ENCODE measurements at places on chromosomes 4 and X. TPM values are rescaled to one million over a fixed set of nuclear protein-coding genes. Genes with fewer than 3 reads are reported as not detected.

DNA sequence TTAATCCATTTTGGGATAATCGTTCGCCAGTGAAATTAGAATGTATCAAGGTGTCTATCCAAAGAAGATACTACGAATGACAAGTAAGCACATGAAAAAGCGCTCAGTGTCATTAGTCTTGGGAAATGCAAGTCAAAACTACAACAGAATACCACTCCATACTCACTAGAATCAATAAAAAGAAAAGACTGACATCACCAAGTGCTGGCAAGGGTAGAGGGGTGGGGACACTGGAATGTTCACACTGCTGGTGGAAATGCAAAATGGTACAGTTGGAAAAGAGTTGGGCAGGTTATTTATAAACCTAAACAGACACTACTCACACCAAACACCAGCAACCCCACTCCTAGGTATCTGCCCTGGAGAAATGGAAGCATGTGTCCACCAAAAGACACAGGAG lies 11.2 kb downstream of the WDR1 start:
- no peak for DNase-seq
- peaks cover 46% of the 10 kb centered on the region for H3K4me1 ChIP-seq
- H3K36me3 ChIP-seq = peaks cover 34% of the 10 kb centered on the region

DNA sequence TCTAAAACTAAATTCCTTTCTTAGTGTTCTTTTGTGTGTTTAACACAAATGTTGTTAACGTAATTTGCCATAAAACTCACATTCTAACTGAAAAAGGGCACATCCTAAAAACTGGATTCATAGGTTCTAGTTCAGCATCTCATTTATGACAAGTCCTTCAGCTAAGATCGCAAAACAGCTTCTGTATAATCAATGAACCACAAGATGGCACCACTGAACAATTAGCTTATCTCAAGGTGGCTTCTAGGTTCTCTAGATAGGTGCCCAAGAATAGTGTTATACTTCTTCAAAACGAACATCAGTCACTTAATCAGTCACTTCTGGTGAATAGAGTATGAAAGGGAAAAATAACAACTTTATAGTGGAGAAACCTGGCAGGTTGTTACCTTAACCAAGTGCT lies 54.3 kb downstream of the NRK start:
- DNase-seq = peak; percentile 14
- no peaks in the 10 kb centered on the region for H3K27me3 ChIP-seq
- H3K27ac ChIP-seq = no peak overlapping the region
- no peaks in the 10 kb centered on the region for H3K36me3 ChIP-seq

The ADH1C gene
- not detected for polyA plus RNA-seq

The SOX3 gene
- polyA plus RNA-seq = not detected

- H3K27ac ChIP-seq = peak overlapping the region; percentile 60
- peaks cover 19% of the 10 kb centered on the region for H3K4me1 ChIP-seq
- H3K4me3 ChIP-seq = peak overlapping the region; percentile 83
- no peaks in the 10 kb centered on the region for H3K27me3 ChIP-seq
- DNase-seq = peak; percentile 88
- H3K36me3 ChIP-seq = no peaks in the 10 kb centered on the region
Measured at GRCh38 chr4:133146574-133147241, 2.4 kb upstream of the PCDH10 start.

All from endothelial cell of umbilical vein (primary cell).